ENCODE measurements at places on chromosomes 5 and 9. TPM values are rescaled to one million over a fixed set of nuclear protein-coding genes. Genes with fewer than 3 reads are reported as not detected.

FSTL4 gene
- total RNA-seq, result 10.0 TPM

RANBP17 gene
- 62.1 TPM for total RNA-seq

SLCO6A1 gene
- not detected for total RNA-seq

FBXW2 gene
- 63.0 TPM for total RNA-seq

MAPK9 gene
- total RNA-seq, result 47.5 TPM

PLEKHG4B gene
- 10.1 TPM for total RNA-seq

DCP2 gene
- total RNA-seq, result 117 TPM

SCGB3A1 gene
- total RNA-seq, result 2.2 TPM

ARAP3 gene
- total RNA-seq, result 8.0 TPM

TMOD1 gene
- total RNA-seq, result 13.4 TPM

HRCT1 gene
- total RNA-seq, result not detected

PCDHA12 gene
- 5.1 TPM for total RNA-seq

TMC1 gene
- total RNA-seq, result 0.27 TPM

STK32A gene
- 17.7 TPM for total RNA-seq

PCDHB7 gene
- 7.9 TPM for total RNA-seq

CAMK2A gene
- total RNA-seq, result 3.8 TPM

TNFSF15 gene
- total RNA-seq, result 1.0 TPM

SLC36A2 gene
- not detected for total RNA-seq

MZB1 gene
- total RNA-seq, result not detected

PCDHB2 gene
- total RNA-seq, result 8.3 TPM

EIF4E1B gene
- total RNA-seq, result 0.55 TPM

PCDHGB3 gene
- 14.2 TPM for total RNA-seq

ZDHHC11B gene
- total RNA-seq, result 2.6 TPM

NUTM2G gene
- not detected for total RNA-seq

FOXD4 gene
- 0.82 TPM for total RNA-seq

SPOCK1 gene
- total RNA-seq, result 37.1 TPM

PDE8B gene
- 5.7 TPM for total RNA-seq

GHR gene
- total RNA-seq, result 12.9 TPM

SLC4A9 gene
- not detected for total RNA-seq

GPX8 gene
- 58.7 TPM for total RNA-seq

PHF24 gene
- 11.2 TPM for total RNA-seq

PPP2CA gene
- total RNA-seq, result 220 TPM

NTRK2 gene
- 70.8 TPM for total RNA-seq

PTPRD gene
- 244 TPM for total RNA-seq

KIF27 gene
- 26.2 TPM for total RNA-seq

IFNA14 gene
- total RNA-seq, result not detected

MLANA gene
- 27.2 TPM for total RNA-seq

FBP2 gene
- total RNA-seq, result 1.0 TPM

All from camera-type eye (tissue), 1 donor.